Posterior cingulate gyrus (tissue), 11 donors: ENCODE measurements at places on chromosomes 6 and 20.

GRCh38 chr20:4061987-4062386, 46.6 kb upstream of the RNF24 start:
- no peak for DNase-seq

DNA sequence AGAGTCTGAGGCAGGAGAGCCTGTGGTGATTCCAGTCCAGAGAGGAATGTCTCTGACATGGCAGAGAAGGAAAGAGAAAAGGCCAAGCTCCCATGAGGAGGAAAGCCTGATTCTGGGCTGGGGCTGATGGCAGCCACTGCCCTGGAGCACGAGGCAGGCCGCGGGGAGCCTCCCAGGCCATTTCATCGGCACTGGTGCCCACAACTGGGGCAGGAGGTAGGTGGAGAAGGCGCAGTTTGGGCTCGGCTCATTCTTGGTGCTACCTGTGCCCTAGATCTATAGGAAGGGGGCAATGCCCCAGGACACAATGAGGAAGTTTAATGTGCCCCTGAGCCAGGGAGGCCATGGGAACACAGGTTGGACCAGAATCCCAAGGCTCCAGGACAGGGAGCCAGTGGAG, 2.6 kb upstream of the TREML1 start:
- DNase-seq: no peak

- no peak for DNase-seq
These were observed 2.8 kb downstream of the SPO11 start for GRCh38 chr20:57332105-57333089.

- no peak for DNase-seq
These were observed 58.2 kb upstream of the BCLAF1 start for GRCh38 chr6:136347847-136348246.
